ENCODE measurements at places on chromosomes 4 and X. TPM values are rescaled to one million over a fixed set of nuclear protein-coding genes. Genes with fewer than 3 reads are reported as not detected.

The WAS gene
- 63.4 TPM for total RNA-seq

DNA sequence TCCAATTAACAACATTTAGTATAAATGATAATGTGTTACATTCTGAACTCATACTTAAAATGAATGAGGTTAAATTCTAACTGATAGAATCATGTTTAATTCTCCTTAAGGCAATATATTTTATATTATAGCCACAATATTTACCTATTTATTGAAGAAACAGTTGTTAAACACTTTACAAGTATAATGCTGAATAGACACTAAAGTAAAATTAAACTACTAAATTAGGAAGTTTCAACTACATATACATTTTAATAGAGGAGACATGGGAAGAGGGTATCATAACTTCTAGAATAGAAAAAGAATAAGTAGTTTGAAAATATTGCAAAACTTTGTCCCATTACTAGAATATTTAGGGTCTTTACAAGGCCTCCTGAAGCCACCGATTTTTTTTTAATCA lies 36.2 kb upstream of the GRIA2 start:
- no peaks in the 10 kb centered on the region for H3K4me1 ChIP-seq
- no peaks in the 10 kb centered on the region for H3K27me3 ChIP-seq
- DNase-seq = no peak
- no peaks in the 10 kb centered on the region for H3K36me3 ChIP-seq
- H3K4me3 ChIP-seq = no peak overlapping the region

DNA sequence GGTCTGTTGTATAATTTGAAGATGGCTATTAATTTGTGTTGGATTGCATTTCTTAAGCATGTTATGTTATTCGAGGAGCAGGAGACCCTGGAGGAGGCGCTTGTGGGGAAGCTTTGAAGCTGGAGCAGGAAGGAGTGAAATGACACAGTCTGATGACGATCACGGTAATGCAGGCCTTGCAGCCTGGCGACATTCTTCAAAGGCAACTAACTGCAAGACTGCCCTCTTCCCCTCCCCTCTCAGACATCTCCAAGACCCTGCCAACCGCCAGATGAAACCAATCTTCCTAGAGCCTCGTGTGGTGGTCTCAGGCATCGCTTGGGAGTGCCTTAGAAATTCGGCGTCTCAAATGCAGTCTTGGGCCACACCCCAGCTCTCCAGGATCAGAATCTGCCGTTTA lies 16.1 kb downstream of the CLCN4 start:
- no peaks in the 10 kb centered on the region for H3K27me3 ChIP-seq
- H3K36me3 ChIP-seq = no peaks in the 10 kb centered on the region

- DNase-seq = no peak
- no peaks in the 10 kb centered on the region for H3K4me1 ChIP-seq
- no peaks in the 10 kb centered on the region for H3K36me3 ChIP-seq
- no peaks in the 10 kb centered on the region for H3K27me3 ChIP-seq
Measured at GRCh38 chr4:140689623-140690022, 66.6 kb downstream of the TBC1D9 start.

DNA sequence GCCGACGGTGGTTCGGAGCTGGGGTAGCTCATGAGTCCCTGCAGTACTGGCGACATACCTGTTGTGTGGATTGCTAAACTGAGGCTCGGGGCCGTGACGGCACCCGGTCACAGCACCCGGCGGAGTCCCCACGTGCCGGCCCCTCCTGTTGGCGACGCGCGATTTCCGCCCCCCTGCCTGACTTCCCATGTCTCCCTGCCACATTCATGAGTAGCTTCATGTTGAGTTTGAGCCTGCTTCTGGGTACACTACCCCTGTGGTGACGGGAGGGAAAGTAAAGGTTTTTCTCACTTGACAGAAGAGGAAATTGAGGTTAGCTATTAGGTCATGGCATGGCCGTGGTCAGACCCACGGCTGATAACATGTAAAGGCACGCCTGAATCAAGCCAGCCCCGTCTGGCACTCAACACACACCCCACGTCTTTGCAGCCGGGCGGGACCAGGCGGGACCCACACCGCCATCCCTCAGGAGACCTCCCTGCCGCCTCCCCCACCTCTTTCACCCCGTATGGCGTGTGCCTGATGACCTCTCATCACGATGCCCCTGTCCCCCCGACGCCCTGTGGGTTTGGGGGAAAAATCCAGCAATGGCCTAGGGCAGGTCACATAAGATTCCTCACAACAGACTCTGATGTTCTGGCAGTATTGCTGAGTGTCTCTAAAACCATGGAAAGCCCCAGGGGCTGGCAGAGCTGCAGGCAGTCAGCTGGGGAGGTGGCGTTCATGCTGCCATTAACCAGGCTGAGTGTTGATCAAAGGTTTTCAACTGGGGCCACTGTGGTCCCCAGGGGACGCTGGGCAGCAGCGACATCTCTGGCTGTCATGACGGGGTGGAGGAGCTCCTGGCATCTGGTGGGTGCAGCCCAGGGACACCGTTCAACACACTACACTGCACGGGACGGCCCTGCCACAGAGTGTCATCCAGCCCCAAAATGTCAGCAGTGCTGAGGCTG lies 29.2 kb downstream of the P2RY8 start:
- H3K27me3 ChIP-seq = no peaks in the 10 kb centered on the region
- H3K4me1 ChIP-seq = peaks cover 45% of the 10 kb centered on the region
- peaks cover 19% of the 10 kb centered on the region for H3K36me3 ChIP-seq
- no peak for DNase-seq
- peak overlapping the region; percentile 26 for H3K27ac ChIP-seq

GRCh38 chr4:5215321-5215720 lies 164.0 kb downstream of the STK32B start:
- H3K27me3 ChIP-seq = no peaks in the 10 kb centered on the region
- no peak overlapping the region for H3K4me3 ChIP-seq
- DNase-seq = no peak
- no peaks in the 10 kb centered on the region for H3K4me1 ChIP-seq

- no peaks in the 10 kb centered on the region for H3K36me3 ChIP-seq
- H3K4me1 ChIP-seq = no peaks in the 10 kb centered on the region
- DNase-seq = no peak
- H3K27ac ChIP-seq = no peak overlapping the region
Measured at GRCh38 chrX:47248576-47248975, 15.8 kb downstream of the USP11 start.

Measured in Karpas-422 (cell line).